ENCODE measurements at places on chromosomes 1 and 21. TPM values are rescaled to one million over a fixed set of nuclear protein-coding genes. Genes with fewer than 3 reads are reported as not detected.

DYRK3 gene
- 2.4 TPM for polyA plus RNA-seq

PLA2G2F gene
- polyA plus RNA-seq = not detected

PROK1 gene
- polyA plus RNA-seq = 0.53 TPM

PFDN2 gene
- polyA plus RNA-seq = 91.6 TPM

FRRS1 gene
- polyA plus RNA-seq = 0.38 TPM

- no peak for DNase-seq
- H3K27ac ChIP-seq = no peak overlapping the region
- H3K36me3 ChIP-seq = no peaks in the 10 kb centered on the region
- no peak overlapping the region for H3K4me3 ChIP-seq
Measured at GRCh38 chr21:15397258-15397657, 332.5 kb upstream of the NRIP1 start.

GRCh38 chr1:234748713-234749112 is 138.7 kb upstream of the IRF2BP2 start:
- H3K4me1 ChIP-seq = peaks cover 22% of the 10 kb centered on the region
- no peaks in the 10 kb centered on the region for H3K36me3 ChIP-seq
- H3K4me3 ChIP-seq = no peak overlapping the region
- DNase-seq = no peak
- H3K27me3 ChIP-seq = no peaks in the 10 kb centered on the region

DNA sequence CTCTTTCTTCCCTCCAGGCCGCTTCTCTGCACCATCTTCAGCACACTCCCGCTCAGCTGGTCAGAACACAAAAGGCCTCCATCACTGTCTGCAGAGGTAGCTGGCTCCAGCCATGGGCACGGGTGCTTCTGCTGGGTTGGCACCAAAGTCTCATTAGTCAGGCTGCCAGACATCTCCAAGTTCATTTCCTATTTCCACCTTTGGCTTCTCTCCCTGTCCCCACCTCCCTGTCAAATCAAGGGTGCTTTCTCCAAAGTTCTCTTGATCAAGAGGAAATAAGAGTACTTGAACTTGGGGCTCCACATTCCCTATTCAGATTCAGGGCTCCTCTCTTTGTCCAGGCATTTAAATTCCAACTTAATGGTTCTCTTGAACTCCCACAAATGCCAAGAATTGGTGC is 33.9 kb upstream of the GRIK3 start:
- H3K4me3 ChIP-seq = no peak overlapping the region
- no peaks in the 10 kb centered on the region for H3K36me3 ChIP-seq
- no peak for DNase-seq
- no peaks in the 10 kb centered on the region for H3K27me3 ChIP-seq
- H3K4me1 ChIP-seq = no peaks in the 10 kb centered on the region

- no peaks in the 10 kb centered on the region for H3K4me1 ChIP-seq
- no peaks in the 10 kb centered on the region for H3K36me3 ChIP-seq
- no peak for DNase-seq
- no peak overlapping the region for H3K4me3 ChIP-seq
- H3K27me3 ChIP-seq = no peaks in the 10 kb centered on the region
Measured at GRCh38 chr1:187477535-187477934, 648.8 kb downstream of the PLA2G4A start.

DNA sequence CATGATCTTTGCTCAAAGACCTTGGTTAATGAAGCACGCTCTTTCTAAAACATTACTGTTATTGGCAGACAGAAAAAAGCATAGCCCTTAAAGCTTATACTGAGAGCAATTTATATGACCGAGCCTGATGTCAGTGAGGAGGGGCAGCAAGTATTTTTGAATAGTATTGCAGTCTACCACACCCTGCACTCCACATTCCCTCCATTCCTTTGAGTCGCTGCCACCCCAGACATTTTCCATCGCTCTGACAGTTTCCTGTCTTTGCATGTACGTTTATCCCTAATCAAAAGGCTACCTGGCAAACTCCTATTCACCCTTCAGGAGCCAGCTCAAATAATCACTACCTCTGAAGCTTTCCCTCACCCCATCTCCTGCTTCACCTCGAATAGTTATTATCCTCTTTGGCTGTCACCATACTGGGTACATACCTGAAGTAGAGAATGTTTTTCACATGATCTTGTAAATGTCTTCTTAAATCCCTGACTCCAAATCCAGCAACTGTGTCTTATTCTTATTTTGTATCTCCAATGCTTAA is 5.5 kb upstream of the JUN start:
- H3K27ac ChIP-seq = no peak overlapping the region
- no peaks in the 10 kb centered on the region for H3K27me3 ChIP-seq
- DNase-seq = no peak
- no peaks in the 10 kb centered on the region for H3K36me3 ChIP-seq

GRCh38 chr1:169113613-169114119 is 7.2 kb downstream of the ATP1B1 start:
- H3K27me3 ChIP-seq = no peaks in the 10 kb centered on the region
- no peak for DNase-seq
- peaks cover 12% of the 10 kb centered on the region for H3K36me3 ChIP-seq

GRCh38 chr1:31396633-31397351 is 16.2 kb upstream of the SERINC2 start:
- DNase-seq = no peak
- H3K4me3 ChIP-seq = no peak overlapping the region
- H3K27ac ChIP-seq = no peak overlapping the region
- no peaks in the 10 kb centered on the region for H3K4me1 ChIP-seq
- H3K36me3 ChIP-seq = no peaks in the 10 kb centered on the region

DNA sequence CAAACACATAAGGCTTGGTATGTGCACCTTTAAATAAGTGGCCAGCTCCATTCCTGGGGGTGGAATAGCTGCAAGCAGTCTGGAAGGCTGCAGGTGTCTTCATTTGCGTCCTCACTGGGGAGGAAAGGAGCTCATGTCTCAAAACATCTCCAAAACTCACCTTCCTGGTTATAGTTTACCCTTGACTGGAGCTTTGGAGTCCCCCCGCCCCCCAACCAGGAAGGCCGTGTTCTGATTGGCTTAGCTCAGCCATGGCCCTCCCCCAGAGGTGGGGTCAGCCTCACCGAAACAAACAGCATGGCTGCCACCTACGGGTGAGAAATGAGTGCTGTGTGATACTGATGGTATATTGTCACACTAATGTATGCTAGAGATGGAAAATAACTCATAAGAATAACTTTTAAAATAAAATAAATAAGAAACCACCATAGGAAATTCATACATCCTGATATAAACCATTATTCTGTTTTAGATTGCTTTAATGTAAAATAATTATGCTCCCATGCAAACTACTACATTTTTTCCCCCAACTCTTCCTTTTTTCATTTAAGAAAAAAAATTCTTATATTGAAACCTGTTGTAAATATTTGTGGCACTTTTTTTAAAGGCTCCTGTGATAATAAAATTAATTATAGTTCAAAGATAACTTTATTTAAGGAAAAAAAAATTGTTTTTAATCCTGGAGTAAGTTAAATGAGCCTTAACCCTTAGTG is 90.8 kb downstream of the ZP4 start:
- no peak overlapping the region for H3K4me3 ChIP-seq
- no peak overlapping the region for H3K27ac ChIP-seq
- H3K4me1 ChIP-seq = no peaks in the 10 kb centered on the region
- peak; percentile 82 for DNase-seq
- H3K36me3 ChIP-seq = no peaks in the 10 kb centered on the region

- DNase-seq = no peak
- no peak overlapping the region for H3K27ac ChIP-seq
- H3K36me3 ChIP-seq = no peaks in the 10 kb centered on the region
- H3K4me3 ChIP-seq = no peak overlapping the region
- H3K27me3 ChIP-seq = no peaks in the 10 kb centered on the region
Measured at GRCh38 chr1:19938472-19938871, 15.1 kb upstream of the PLA2G2E start.

- no peaks in the 10 kb centered on the region for H3K27me3 ChIP-seq
- peaks cover 11% of the 10 kb centered on the region for H3K4me1 ChIP-seq
- no peak for DNase-seq
- H3K36me3 ChIP-seq = no peaks in the 10 kb centered on the region
- H3K4me3 ChIP-seq = no peak overlapping the region
Measured at GRCh38 chr1:174408146-174408545, 39.6 kb upstream of the GPR52 start.

GRCh38 chr1:235105051-235106043 is 23.3 kb downstream of the TOMM20 start:
- no peak overlapping the region for H3K4me3 ChIP-seq
- H3K4me1 ChIP-seq = no peaks in the 10 kb centered on the region
- DNase-seq = no peak
- H3K27me3 ChIP-seq = no peaks in the 10 kb centered on the region
- no peaks in the 10 kb centered on the region for H3K36me3 ChIP-seq
- H3K27ac ChIP-seq = no peak overlapping the region

DNA sequence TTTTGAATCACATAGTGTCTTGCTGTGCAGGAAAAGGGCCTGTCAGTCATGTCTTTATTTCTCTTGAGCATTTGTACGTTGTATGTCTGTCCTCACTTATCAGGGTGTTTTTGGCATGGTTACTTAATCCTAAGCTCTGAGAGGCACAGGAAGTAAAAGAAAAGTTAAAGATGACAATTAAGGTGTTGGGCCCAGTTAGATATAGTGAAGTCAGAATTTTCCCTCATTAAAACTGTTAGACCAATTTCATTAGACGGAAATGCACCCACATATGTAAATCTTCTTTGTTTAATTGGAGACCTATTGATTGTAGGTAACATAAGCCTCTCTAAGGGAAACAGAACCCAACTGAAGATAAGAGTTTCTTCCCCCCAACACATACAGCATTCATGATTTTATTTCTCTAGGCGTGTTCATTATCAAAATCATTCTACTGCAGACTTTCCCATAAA is 21.9 kb downstream of the NFIA start:
- no peaks in the 10 kb centered on the region for H3K27me3 ChIP-seq
- H3K4me1 ChIP-seq = peaks cover 37% of the 10 kb centered on the region
- H3K27ac ChIP-seq = no peak overlapping the region
- H3K36me3 ChIP-seq = no peaks in the 10 kb centered on the region
- DNase-seq = no peak

- H3K27ac ChIP-seq = no peak overlapping the region
- DNase-seq = no peak
- H3K27me3 ChIP-seq = no peaks in the 10 kb centered on the region
- H3K4me3 ChIP-seq = no peak overlapping the region
- no peaks in the 10 kb centered on the region for H3K4me1 ChIP-seq
Measured at GRCh38 chr1:46467183-46467504, 22.5 kb upstream of the DMBX1 start.

- peaks cover 9% of the 10 kb centered on the region for H3K4me1 ChIP-seq
- no peaks in the 10 kb centered on the region for H3K36me3 ChIP-seq
- no peak for DNase-seq
- no peaks in the 10 kb centered on the region for H3K27me3 ChIP-seq
- H3K4me3 ChIP-seq = no peak overlapping the region
Measured at GRCh38 chr1:112805155-112805853, 90.2 kb upstream of the PPM1J start.

DNA sequence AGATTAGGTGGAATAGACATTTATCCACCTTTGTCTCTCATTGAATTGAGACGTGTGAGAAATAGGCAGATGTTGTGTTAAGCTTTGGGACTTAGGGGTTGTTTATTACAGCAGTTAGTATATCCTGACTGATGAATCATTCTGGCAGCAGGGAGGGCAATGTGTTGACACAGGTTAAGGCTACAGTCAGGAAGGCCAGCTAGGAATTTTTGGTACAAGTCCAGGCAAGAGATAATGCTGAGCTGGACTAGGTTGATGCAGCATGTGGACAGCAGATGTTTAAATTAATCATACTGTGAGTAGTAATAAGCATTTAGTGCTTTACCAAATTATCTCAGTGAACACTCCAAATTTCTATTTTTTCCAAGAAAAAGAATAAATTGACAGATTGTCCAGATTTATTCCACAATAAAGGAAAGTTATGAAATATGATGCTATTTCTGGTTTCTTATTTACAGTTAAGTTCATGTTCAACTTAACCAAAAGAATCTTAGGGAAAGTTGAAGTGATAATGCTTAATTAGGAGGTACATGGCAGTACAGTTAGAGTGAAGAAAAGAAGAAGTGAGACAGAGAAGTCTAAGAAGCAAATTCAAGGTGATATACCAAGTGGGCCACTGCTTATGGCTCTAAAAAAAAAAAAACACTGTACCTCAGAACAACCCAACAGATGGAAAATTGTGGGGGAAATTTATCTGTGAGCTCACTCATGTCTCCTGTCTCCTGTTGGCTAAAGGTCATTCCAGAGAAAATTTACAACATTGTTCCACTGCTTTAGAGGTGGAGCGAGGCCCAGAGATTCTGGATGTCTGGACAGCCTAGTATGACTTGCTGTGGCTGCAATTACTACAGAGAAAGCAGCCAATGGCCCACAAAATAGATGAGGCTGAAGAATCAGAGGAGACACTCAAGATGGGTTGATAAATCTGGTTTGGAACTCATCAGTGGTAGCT is 102.7 kb upstream of the C21orf91 start:
- no peaks in the 10 kb centered on the region for H3K4me1 ChIP-seq
- DNase-seq = peak; percentile 13
- no peaks in the 10 kb centered on the region for H3K36me3 ChIP-seq
- H3K27ac ChIP-seq = no peak overlapping the region

- H3K36me3 ChIP-seq = no peaks in the 10 kb centered on the region
- no peak for DNase-seq
- H3K4me3 ChIP-seq = no peak overlapping the region
- no peaks in the 10 kb centered on the region for H3K4me1 ChIP-seq
Measured at GRCh38 chr1:222263791-222264190, 284.1 kb downstream of the HHIPL2 start.

DNA sequence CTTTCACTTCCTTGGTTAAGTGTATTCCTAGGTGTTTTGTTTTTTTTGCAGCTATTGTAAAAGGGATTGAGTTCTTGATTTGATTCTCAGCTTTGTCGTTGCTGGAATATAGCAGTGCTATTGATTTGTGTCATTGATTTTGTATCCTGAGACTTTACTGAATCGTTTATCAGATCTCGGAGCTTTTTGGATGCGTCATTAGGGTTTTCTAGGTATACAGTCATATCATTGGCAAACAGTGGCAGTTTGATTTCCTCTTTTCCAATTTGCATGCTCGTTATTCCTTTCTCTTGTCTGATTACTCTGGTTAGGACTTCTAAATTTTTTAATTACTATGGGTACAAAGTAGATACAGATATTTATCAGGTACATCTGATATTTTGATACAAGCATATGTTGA is 75.4 kb downstream of the SLC35A3 start:
- DNase-seq = no peak
- H3K27me3 ChIP-seq = no peaks in the 10 kb centered on the region
- no peak overlapping the region for H3K4me3 ChIP-seq
- H3K36me3 ChIP-seq = no peaks in the 10 kb centered on the region
- peaks cover 9% of the 10 kb centered on the region for H3K4me1 ChIP-seq
